ENCODE measurements at places on chromosomes 11 and 22.
A peak's percentile ranks its signal among the peaks of the same experiment; 100 is the strongest.

DNA sequence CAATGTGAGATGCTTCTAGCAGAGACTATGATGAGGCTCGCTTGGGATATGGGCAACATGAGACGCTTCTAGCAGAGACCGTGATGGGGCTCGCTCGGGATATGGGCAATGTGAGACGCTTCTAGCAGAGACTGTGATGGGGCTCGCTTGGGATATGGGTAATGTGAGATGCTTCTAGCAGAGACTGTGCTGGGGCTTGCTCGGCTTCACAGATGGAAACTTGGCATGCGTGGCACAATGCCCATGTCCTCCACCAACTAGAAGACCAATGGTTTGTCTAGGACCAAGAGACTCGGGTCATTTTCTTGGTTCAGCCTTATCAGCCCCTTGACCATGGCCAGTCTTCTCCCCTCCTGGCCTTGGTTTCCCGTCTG, 7.1 kb downstream of the MYEOV start:
- no peak for DNase-seq

GRCh38 chr11:639332-639955, 2.4 kb downstream of the DRD4 start:
- DNase-seq: no peak

DNA sequence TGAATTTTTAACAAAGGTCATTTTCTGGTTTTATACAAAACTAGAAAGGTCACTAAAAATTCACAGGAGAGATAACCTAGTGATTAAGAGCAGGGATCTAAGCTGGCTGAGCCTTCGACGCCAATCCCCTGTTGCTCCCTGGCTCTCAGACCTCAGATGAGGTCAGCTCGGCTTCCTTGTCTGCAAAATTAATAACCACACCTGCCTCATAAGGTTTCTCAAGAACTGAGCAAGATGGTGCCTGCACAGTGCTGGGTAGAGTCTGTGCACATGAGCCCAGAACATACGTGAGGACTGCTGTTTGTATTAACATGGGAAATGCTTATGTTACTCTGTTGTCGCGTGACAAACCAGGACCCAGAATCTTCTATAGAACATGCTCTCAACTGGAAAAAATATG, 24.4 kb upstream of the CD5 start:
- no peak for DNase-seq

GRCh38 chr11:73141031-73141308, 1.1 kb downstream of the FCHSD2 start:
- DNase-seq: peak; percentile 10

DNA sequence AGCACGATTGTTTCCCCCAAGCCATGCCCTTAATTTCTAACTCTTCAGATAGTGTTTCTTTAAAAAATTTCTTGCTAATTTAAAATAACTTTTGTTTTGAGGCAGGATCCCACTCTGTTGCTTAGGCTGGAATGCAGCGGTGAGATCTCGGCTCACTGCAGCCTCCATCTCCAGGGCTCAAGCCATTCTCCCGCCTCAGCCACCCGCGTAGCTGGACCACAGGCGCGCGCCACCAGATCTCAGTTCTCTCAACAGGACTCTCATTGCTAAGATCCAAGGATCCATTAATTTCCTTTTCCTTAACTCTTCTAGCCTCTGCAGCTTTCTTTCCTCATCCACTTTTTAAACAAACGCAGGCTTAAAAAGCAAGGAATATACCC, 327 bp upstream of the MED17 start:
- DNase-seq: no peak

DNA sequence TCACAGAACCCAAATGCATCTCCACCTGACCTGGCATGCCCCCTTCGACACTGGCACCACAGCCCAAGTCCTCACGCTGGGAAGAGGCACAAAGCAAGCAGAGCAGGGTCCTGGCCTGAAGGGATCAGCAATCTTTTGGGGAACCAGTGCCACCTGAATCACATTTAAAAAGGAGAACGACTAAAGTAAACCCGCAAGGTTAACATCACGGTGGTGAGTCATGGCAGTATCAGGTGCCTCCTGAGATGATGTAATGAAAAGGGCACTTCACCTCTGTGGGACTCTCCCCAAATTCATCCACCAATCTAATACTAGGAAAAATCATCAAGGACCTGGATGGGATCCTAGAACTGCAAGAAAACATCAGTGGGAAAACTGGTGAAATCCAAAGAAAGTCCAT, 44.9 kb downstream of the PACSIN2 start:
- no peak for DNase-seq

- no peak for DNase-seq
Observed at GRCh38 chr11:3659595-3660515, 11.3 kb downstream of the CHRNA10 start.

- peak; percentile 87 for DNase-seq
Observed at GRCh38 chr11:28834877-28835276, 726.7 kb downstream of the METTL15 start.

GRCh38 chr11:46285594-46286033, 8.2 kb downstream of the CREB3L1 start:
- DNase-seq: peak; percentile 87

- no peak for DNase-seq
Observed at GRCh38 chr11:8329847-8330361, 66.2 kb upstream of the LMO1 start.

GRCh38 chr11:2166091-2166851, 5.3 kb upstream of the INS start:
- no peak for DNase-seq

- no peak for DNase-seq
Observed at GRCh38 chr22:44540756-44541670, 43.0 kb upstream of the RTL6 start.

GRCh38 chr11:77171254-77171653, 43.2 kb downstream of the MYO7A start:
- no peak for DNase-seq

DNA sequence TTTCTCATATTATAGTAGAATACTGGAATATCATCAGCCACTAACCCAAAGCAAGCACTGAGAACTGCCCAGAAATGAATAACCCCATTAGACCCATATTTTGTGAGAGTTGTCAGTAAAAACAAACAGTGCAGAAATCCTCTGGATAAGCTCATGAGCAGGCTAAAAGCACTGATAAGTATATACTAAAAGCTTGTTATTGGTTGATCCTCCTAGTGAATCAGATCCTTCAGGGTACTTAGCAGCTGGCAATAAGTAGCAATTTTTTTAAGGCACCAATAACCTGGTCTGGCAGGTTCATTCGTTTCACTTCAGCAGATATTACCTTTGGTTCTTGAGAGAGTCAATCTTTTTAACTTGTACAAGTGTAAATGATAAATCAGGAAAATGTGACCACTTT, 1.2 kb downstream of the NOX4 start:
- no peak for DNase-seq

DNA sequence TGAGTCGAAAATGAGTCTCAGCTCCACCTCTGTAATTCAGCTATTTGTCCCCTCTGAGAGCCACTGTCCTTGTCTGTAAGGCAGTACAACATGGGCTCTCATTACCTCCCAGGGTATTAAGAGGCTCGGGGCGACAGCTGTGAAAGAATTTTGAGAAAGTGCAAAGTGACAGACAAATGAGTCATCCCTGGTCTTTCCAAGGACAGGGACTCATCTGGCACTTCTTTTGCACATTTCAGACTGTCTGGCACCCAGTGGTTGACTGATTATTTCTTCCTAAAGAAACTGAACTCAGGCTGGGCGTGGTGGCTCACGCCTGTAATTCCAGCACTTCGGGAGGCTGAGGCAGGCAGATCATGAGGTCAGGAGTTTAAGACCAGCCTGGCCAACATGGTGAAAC, 62.1 kb upstream of the ARFGAP3 start:
- peak; percentile 80 for DNase-seq

DNA sequence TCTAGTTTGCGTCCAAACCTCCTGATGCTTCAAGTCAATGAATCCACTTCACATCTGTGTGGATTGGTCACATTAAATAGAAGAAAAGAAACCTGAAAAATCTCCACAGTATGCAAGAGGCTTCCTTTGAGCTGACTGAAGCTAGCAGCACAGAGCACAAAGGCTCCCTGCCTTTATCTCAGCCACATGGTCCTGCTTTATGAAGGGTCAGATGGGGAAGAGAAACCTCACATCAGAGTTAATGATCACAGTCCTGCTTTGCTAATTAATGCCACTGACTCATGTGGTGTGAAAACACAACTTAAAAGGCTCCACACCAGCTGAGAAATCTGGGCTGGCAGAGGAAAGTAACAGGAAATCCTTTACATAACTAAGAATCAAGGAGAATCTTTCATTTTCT, 1291.0 kb downstream of the LRRC4C start:
- DNase-seq: no peak

DNA sequence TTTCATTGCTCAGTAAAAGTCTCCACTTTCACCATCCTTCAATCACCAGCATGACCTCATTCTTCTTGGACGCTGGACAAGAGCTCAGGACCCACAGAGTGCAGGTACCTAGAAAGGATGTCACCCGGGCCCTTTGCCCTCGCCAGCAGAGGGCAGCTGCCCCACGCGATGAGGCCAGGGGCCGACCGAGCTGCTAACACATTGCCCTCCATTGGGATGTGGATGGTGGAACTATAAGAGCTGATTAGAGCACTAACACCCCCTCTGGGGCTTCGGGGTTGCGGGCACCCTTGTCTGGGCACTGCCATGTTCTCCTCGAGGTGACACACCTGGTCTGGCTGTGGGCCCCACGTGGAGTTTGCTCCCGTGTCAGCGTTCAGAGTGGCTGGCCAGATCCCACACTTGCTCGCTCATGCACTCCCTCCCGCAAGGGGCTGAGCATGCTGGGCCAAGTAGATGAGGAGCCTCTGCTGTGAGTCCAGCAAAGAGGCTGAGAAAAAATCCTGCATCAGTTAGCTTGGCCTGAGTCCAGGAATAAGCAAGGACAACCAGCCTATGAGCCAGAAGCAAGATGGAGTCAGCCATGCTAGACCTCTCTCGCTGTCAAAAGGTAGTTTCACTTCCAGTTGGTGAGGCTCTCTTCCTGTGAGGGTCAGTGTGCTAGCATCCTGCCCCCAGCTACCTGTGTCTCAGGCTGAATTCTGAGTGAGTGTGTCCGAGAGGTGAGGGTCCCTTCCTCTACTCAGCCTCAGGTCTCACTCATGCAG, 9.8 kb downstream of the KRTAP5-6 start:
- DNase-seq: no peak

DNA sequence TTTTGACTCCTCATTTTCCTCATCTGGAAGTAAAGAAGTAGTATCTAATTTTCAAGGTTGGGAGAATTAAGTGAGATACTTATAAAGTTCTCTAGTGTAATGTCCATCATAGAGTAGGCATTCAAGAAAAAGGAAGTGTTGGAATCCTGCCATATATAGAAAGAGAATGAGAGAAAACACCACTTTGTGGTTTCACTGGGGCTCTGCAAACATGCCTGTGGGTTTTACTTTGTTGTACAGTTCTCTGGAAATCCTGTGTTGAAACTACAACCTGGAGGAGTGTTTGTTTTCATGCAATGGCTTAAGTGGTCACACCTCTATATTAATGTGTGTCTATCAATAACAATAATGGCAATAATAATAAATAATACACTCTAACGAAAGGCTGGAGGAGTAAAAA, 741.7 kb downstream of the NELL1 start:
- no peak for DNase-seq

DNA sequence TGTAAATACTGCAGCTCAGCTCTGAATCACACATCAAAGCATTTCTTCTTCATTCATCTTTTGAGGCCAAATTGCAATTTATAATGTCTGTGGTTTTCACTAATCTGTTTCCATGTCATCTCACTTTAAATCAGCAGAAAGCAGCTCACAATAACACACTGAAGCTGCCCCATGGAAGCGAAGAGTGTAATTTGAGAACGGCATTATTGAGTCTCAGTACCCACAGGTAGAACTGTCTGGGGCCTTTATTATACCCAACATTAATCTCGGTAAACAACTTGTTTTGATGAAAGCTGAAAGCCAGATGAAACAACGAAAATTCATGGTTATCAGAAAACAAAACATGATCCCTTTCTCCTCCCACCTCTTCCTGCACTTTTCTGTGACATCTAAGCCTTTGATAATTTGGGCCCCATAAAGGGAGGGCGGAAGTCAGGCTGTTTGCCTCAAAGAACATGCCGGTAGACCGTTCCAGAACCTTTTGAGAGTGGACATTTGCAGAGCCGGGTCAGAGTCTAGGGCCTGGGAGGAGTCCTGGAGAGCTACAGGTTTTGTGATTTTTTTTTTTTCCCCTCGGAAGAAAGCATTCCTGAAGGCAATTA, 68.2 kb upstream of the SESN3 start:
- DNase-seq: no peak

GRCh38 chr11:67118801-67119584, at the start of gene KDM2A:
TSS of gene KDM2A (plus strand) at chr11:67119263. CDS start at chr11:67121317, 2,054 bp downstream.
- peak; percentile 99 for DNase-seq

DNA sequence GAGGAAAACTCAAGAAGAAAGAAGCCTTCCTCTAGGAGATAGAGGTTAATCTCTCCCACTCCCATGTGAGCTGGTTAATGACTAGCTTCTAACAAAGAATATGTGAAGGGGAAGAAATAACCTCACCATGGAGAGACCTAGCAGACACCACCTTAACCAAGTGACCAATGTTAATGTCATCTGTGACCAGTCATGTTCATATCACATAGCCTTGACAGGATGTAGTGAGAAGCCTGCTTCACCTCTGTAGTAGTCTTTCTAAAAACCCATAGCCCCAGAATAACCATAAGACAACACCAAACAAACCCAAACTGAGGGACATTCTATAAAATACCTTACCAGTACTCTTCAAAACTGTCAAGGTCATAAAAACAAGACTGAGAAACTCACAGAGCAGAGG, 21.5 kb upstream of the POU2AF1 start:
- DNase-seq: no peak

DNA sequence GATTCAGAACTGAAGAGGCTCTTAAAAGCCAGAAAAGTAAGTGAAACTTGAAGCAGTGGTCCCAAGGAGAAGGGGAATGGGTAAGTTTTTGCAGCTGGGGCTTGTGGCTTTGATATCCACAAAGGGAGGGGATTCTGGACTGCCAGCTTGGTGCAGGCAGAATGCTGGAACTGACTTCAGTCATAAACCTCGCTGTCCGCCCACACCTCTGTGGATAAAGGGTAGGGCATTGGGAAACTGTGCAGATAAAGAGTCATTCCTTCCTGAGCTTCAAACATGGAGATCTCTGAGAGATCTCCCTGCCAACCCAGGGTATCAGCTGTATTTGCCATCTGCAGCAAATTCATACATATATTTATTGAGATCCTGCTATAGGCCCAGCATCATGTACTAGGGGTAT, 124.3 kb upstream of the OR9Q1 start:
- DNase-seq: no peak

- no peak for DNase-seq
Observed at GRCh38 chr11:78427615-78428265, 10.1 kb upstream of the GAB2 start.

Measured in fibroblast of skin of scalp (primary cell).